Type B pancreatic cell (in vitro differentiated cells): ENCODE measurements at places on chromosomes 3 and 15. TPM values are rescaled to one million over a fixed set of nuclear protein-coding genes. Genes with fewer than 3 reads are reported as not detected.

Gene VGLL3
- total RNA-seq = 11.1 and 25.3 TPM in 2 replicates

Gene WDR49
- total RNA-seq = 0.48 and 1.2 TPM in 2 replicates

DNA sequence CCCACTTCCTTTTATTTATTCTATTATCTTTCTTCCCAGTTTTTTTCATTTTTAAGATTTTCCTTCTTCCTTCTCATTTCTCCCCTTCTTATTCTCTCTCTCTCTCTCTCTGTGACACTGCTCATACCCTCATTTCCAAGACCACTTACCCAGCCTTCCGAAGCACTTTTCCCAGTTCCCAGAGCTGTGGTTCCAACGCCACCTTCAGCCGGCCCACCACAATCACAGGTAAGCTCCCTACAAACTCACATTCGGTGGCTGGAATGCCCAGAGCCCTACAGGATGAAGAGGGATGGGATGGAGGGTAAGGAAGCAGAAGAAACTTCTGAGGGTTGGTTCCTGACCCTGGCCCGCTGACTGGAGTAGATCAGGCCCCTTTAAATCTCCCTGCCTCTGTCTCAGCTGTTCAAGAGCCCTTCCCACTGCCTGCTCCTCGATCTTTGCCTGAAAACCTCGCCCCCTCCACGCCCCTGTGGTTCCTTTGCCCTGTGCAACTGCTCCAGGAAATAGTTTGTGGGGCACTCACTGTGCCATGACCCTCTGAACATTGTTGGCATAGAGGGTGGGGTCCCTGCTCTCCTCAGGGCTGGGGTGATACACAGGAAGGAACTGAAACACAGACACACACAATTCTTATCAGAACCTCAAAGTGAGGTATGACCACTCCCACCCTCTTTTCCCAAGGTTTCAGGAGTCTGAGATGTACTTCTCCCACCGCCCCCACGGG, 4.8 kb downstream of the LPCAT4 start:
- DNase-seq = no peak
- peak overlapping the region; percentile 15 for H3K27ac ChIP-seq
- H3K4me1 ChIP-seq = peaks cover 28% of the 10 kb centered on the region
- H3K27me3 ChIP-seq = no peaks in the 10 kb centered on the region
- H3K36me3 ChIP-seq = peaks cover 25% of the 10 kb centered on the region
- H3K4me3 ChIP-seq = peak overlapping the region; percentile 20

Gene RLBP1
- not detected in 2 replicates for total RNA-seq

DNA sequence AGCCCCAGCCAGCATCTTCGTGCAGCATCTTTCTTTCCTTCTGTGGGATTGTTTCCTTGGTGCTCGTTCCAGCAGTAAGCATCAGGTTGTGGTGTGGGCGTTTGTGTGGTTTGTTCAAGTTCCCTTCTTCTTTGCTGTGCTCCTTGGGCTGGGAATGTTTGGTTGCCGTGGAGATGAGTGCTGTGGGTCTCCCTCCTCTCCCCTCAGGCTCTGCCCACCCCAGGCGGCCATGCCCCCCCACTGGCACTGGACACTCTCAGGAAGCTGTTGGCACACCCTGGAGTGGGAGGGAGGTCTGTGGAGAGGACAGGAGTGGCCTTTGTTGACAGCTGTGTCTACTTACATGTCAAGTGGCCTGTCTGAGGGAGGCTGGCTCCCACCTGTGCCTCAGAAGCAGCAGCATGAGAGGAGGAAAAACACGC, 46.5 kb upstream of the SACM1L start:
- DNase-seq = no peak

- no peaks in the 10 kb centered on the region for H3K36me3 ChIP-seq
- H3K27ac ChIP-seq = peak overlapping the region; percentile 8
- peak overlapping the region; percentile 92 for H3K4me3 ChIP-seq
- peaks cover 18% of the 10 kb centered on the region for H3K4me1 ChIP-seq
- H3K27me3 ChIP-seq = peaks cover 69% of the 10 kb centered on the region
- DNase-seq = no peak
Observed at GRCh38 chr3:28576614-28577200, 228.1 kb upstream of the AZI2 start.

Gene EIF2B5
- 43.9 and 48.5 TPM in 2 replicates for total RNA-seq

DNA sequence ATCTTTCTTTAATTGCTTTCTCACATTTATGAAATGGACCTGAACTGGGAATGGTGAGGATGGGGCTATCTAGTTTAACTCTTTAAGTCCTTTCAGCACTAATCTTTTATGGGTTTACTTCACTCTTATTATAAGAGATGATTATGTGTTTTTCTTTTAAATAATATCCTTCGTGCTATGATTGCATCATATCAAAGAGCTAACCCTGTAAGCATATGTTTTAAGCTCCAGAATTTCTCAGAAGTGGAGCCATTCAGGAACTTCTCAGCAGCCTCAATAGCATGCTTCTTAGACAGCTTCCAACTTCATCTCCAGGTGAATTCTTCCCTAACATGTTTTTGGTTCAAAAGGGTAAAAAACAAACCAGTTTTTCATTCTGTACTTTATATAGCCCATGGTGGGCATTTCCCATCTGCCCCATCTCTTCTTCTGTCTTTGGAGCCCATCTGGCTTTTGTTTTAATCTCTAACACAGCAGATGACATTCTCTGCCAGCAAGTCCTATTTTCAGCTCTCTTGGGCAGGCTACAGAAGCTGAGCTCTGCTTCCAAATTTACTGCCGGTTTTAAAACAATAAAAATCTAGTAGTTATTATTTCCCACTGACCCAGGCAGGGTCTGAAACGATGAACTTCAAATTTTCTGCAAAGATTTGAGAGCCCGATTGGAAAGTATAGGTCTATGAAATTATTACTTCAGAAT, 26.8 kb upstream of the IL1RAP start:
- no peak for DNase-seq
- no peaks in the 10 kb centered on the region for H3K36me3 ChIP-seq
- H3K27ac ChIP-seq = no peak overlapping the region
- H3K4me1 ChIP-seq = peaks cover 9% of the 10 kb centered on the region

- no peak overlapping the region for H3K4me3 ChIP-seq
- H3K4me1 ChIP-seq = no peaks in the 10 kb centered on the region
- DNase-seq = no peak
- no peaks in the 10 kb centered on the region for H3K36me3 ChIP-seq
- H3K27ac ChIP-seq = no peak overlapping the region
Observed at GRCh38 chr3:47259114-47259513, 23.5 kb downstream of the KIF9 start.

Gene UROC1
- total RNA-seq = not detected in 2 replicates

Gene GABRR3
- total RNA-seq = not detected in 2 replicates

DNA sequence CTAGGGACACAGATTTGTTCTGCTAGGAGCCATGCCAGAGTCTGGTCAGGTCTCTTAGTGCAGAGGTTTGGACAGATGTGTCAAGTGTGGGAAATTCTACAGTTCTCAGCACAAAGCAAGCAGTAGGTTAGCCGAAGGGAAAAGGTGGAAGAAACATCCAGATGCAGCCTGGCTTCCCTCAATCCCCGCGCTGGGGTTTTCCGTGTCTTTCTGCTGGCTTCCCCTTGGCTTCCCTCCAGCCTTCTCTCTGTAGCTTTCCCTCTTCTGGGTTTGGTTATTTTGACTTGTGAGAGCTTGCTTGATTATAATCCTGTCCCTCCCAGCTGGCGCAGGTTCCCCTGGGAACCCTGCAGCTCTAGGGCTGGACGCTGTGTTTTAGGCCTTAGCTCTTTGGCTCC, 4.1 kb downstream of the TF start:
- no peaks in the 10 kb centered on the region for H3K27me3 ChIP-seq
- no peaks in the 10 kb centered on the region for H3K4me1 ChIP-seq
- DNase-seq = no peak
- no peak overlapping the region for H3K27ac ChIP-seq

DNA sequence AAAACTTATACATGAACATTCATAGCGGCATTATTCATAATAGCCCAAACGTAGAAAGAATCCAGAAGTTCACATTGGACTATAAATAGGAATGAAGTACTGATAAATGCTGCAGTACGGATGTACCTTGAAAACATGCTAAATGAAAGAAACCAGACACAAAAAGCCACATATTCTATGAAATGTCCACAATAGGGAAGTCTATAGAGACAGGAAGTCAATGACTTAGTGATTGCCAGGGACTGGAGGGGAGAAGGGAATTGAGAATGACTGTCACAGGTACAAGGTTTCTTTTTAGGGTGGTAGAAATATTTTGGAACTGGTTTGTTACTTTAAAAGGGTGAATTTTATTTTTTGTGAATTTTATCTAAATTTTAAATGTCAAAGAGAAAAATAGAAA, 71.4 kb upstream of the SKOR1 start:
- H3K4me1 ChIP-seq = peaks cover 4% of the 10 kb centered on the region
- H3K27ac ChIP-seq = no peak overlapping the region
- H3K27me3 ChIP-seq = peaks cover 3% of the 10 kb centered on the region
- DNase-seq = no peak
- peaks cover 3% of the 10 kb centered on the region for H3K36me3 ChIP-seq
- H3K4me3 ChIP-seq = no peak overlapping the region

DNA sequence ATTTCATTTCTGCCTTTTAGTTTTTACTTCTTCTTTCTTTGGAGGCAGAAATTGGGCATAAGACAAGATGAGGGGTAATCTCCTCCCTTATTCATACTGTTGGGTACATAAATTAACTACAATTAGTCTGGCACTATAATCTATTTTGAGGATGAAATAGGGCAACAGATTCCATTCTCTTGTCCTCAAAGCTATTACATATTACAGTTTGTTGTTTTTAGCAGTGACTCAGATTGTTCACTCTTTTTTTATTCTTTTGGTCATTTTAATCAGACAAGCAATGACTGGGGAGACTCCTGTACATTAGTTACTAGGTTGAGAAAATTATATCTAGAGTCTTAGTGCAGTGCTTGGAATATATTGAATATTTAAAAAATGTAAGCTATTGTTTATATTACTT, 556.0 kb downstream of the OTOL1 start:
- H3K27ac ChIP-seq = no peak overlapping the region
- no peaks in the 10 kb centered on the region for H3K36me3 ChIP-seq
- H3K4me1 ChIP-seq = no peaks in the 10 kb centered on the region
- DNase-seq = no peak
- H3K4me3 ChIP-seq = no peak overlapping the region

Gene LSAMP
- total RNA-seq = 17.0 and 64.9 TPM in 2 replicates

- peaks cover 4% of the 10 kb centered on the region for H3K4me1 ChIP-seq
- DNase-seq = no peak
- no peaks in the 10 kb centered on the region for H3K27me3 ChIP-seq
Observed at GRCh38 chr15:38154837-38155236, 97.8 kb upstream of the SPRED1 start.

Gene IL17RB
- total RNA-seq = 10.5 and 10.8 TPM in 2 replicates

- DNase-seq = no peak
- peaks cover 95% of the 10 kb centered on the region for H3K27me3 ChIP-seq
- H3K27ac ChIP-seq = no peak overlapping the region
- H3K4me1 ChIP-seq = peaks cover 12% of the 10 kb centered on the region
Observed at GRCh38 chr15:52783929-52784798, 6.0 kb downstream of the ONECUT1 start.

Gene OR5K2
- not detected in 2 replicates for total RNA-seq

GRCh38 chr15:56327721-56328502, 37.3 kb upstream of the TEX9 start:
- H3K4me3 ChIP-seq = no peak overlapping the region
- no peaks in the 10 kb centered on the region for H3K36me3 ChIP-seq
- H3K27ac ChIP-seq = no peak overlapping the region
- DNase-seq = no peak

DNA sequence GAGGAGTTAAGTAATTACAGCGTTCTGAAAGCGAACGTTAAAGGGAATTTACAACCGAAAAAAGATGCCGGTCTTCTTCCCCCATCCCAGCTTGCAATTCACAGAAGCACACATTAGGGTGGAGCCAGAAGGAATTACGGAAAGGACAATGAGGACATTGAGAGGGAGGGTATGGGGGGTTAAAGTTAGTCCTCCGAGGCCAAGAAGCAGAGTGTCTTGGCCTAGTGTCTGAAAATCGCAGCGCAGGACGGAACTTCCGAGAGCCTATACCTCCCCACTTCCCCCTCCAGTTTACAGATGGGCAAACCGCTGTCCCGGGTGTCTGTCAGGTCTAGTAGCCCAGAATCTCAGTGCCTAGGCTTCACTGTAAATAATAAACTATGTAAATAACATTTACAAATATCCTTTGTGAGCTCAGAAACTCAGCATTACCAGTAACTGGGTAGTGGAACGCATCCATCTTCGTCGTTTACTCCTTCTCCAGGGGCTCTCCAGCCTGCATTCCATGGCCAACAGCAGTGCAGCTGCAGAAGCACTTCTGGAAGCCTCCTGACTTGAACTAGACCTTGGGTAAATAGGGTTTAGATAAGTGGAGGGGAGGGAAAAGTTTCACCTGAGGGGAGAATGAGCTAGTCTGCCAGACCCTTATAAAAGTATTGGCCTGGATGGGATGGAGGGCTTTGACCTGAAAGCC, 922 bp downstream of the ADPRH start:
- peaks cover 10% of the 10 kb centered on the region for H3K4me1 ChIP-seq
- H3K36me3 ChIP-seq = no peaks in the 10 kb centered on the region
- peak overlapping the region; percentile 94 for H3K4me3 ChIP-seq
- no peak for DNase-seq
- no peaks in the 10 kb centered on the region for H3K27me3 ChIP-seq

Gene DCP1A
- total RNA-seq = 28.3 and 31.4 TPM in 2 replicates

GRCh38 chr3:15438983-15439382, 11.6 kb downstream of the EAF1 start:
- H3K36me3 ChIP-seq = peaks cover 12% of the 10 kb centered on the region
- no peak overlapping the region for H3K27ac ChIP-seq
- DNase-seq = no peak
- no peaks in the 10 kb centered on the region for H3K27me3 ChIP-seq
- H3K4me1 ChIP-seq = no peaks in the 10 kb centered on the region
- H3K4me3 ChIP-seq = no peak overlapping the region

DNA sequence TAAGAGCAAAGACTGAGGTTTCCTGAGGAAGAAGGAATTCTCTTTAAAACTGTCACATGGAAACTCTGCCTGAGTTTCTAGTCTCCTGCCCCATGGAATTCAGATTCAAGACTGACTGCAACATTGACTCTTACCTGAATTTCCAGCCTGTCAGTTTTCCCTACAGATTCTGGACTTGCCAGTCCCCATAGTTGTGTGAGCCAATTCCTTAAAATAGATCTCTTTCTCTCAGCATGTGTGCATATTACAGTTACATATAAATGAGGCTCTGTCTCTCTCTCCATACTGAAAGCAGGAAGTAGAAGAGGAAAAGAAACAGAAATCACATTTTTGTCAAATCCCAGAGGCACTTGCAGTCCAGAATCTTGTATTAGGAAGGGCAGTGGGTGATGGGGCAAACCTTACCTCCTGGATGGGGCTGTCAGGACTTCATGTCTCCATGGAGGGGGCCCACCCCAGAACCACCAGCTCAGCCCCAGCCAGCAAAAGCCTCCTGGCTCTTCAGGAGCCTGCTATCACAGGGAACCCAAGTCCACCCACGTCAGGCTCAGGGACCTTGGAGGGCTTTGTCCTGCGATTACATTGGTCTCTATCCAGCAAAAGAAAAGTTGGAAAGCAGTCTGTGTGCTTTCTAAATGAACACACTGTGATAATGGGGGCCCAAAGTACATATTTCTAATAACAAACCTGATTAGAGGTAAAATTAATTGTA, 18.8 kb upstream of the GOLGA8J start:
- H3K27ac ChIP-seq = no peak overlapping the region
- no peak for DNase-seq
- H3K36me3 ChIP-seq = no peaks in the 10 kb centered on the region
- peaks cover 6% of the 10 kb centered on the region for H3K27me3 ChIP-seq

Gene USP19
- 83.0 and 86.4 TPM in 2 replicates for total RNA-seq

Gene NUP210
- 21.6 and 26.5 TPM in 2 replicates for total RNA-seq
